ENCODE measurements at places on chromosomes 13 and 19.
A peak's percentile ranks its signal among the peaks of the same experiment; 100 is the strongest.

DNA sequence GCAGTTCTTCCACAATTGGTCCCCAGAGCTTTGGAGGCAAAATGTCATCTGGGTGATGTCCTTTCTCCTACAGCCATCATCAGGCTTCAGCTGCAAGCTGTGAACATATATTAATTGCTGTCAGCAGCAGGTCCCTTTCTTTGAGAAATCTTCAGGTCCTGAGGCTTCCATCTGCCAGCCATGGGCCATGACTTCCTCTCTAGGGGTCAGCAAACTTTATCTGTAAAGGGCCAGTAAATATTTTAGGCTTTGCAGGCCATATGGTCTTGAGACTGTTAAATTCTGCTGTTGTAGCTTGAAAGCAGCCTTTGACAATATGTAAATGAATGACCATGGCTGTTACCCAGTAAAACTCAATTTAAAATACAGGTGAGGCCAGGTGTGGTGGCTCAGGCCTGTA is 27.1 kb downstream of the SERP2 start:
- no peak for DNase-seq

GRCh38 chr19:51552996-51553725 is 17.9 kb upstream of the ZNF175 start:
- DNase-seq: peak; percentile 74

- no peak for DNase-seq
Observed at GRCh38 chr13:99078017-99078771, 100.3 kb upstream of the DOCK9 start.

DNA sequence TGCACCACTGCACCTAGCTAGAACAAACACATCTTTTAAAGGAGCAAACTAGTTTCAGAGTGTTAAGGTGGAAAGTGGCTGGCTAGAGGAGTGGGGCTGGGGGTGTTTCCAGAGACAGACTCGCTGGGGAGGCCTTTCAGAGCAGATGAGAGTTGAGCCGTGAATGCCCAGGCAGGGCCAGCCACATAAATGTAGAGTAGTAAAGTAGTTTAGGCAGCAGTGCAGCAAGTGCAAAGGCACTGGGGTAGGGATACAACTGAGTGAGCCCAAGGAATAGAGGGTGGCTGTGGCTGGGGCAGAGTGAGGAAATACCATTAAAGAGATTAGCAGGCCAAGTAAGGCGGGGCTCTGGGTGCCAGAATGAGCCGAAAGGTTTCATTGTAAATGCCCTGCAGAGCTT is 72.0 kb downstream of the ALOX5AP start:
- no peak for DNase-seq

DNA sequence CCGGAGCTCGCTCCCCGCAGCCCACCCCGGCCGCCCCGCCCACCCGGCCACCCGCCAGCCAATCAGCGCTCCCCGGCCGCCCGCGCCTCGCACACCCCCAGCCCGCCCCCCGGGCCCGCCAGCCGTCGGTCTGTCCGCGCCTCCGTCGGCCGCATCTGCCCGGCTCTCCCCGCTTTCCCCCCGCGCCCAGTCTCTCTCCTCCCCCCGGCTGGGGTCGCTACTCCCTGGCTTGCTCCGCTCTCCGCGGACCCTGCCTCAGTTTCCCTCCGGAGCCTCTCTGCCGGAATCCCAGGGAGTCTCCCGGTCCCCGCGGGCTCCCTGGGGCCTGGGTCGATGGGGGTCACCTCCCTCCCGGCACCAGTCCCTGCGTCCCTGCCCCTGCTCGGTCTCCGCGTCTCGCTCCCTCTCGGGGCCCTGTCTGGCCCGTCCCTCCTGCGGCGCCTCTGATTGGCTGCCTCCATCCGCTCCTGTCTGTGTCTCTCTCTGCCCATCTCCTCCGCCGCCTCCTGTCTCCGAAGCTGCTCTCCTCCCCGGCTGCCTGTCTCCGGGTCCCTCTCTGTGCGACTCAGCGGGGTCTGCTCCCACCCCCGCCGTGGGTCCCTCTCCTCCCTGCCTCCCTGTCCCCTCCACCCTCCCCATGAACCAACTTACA is 484 bp downstream of the IL11 start:
- DNase-seq: no peak

DNA sequence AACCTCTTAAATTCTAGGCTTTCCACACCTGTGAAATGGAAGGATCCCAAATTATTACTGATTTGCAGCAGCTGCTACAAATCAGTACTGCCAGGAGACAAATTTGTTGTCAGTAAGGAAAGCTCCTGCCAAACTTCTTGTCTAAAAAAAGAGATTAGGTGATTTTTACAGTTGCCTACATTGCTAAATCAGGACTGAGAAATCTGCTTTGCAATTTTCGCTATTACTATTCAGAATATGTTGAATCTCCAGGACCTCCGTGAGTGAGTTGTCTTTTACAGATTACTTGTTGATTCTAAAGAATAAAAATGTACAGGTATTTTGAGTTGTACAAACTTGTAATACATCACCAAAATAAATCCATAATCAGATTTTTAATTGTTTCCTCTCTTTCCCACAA is 1815.9 kb downstream of the PCDH9 start:
- no peak for DNase-seq

- no peak for DNase-seq
Observed at GRCh38 chr19:5138606-5139582, 170.0 kb downstream of the KDM4B start.

DNA sequence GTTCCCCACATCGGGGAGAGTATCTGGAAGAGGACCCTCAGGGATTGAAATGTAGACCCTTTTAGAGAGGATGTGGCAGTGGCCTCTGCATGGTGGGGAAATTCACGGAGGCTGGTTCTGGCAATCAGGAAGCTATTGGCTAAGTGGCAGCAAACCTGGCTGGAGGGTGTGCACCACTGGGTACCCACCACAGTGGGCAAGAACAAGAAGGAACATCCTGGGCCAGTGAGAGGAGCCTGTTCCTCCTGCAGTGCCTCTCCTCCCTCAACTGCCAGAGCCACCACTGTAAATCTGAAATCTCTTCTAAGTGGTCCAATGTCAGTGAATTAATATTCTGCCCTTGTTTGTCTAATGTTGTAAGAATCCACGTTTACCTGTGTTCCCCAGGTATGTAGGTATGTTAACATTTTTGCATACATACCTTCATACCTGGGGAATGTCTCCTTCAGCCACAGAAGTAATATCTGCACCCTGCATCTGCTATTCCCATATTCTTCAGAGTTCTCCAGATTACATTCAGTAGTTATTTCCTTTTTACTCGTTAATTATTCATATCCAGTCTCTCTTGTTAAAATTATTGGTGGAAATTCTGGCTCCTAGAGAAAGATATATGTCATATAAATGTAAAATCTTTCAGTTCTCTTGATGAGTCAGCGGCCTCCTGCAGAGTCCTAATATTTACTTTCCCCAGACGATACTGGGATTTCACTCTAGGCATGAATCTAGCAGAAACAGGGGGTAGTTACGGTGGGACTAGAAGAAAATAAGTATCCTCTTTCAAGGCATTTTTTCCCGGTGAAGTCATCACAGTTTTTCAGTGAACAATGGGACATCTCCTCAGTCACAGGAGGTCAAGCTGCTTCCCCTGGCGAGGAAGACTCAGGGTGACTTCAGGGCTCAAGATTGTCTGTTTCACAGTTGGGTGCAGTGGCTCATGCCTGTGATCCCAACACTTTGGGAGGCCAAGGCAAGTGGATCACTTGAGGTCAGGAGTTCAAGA is 148.3 kb downstream of the MYO16 start:
- no peak for DNase-seq

DNA sequence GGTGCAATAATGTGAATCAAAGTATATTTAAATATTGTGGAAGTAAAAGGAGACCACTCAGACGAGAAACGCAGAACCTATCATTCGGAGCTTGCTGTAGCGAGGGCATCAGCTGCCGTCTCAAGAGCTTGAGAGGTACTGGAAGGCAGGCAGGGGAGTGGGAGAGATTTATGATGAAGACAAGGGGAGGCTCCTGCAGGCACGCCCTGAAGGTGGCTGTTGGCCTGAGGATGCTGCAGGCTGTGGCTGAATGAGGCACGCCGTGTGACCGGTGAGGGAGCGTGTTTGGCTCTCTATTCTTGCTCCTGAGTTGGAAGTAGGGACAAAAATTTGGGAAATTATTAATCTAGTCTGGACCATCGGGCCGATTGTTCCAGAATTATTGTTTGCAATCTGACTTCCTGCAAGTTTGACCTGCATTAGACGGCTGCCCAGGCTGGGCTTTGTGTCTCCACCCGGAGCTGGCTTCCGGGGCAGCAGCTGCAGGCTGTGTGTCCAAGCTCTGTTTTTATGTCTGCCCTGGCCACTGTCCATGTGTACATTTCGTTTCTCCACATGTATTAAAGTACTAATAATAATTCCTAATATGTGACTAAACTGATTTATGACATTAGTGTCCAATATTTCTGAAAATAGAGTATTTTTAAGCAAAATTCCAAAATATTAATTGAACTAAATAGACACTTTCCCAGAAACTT is 91.1 kb upstream of the ANKRD10 start:
- no peak for DNase-seq

DNA sequence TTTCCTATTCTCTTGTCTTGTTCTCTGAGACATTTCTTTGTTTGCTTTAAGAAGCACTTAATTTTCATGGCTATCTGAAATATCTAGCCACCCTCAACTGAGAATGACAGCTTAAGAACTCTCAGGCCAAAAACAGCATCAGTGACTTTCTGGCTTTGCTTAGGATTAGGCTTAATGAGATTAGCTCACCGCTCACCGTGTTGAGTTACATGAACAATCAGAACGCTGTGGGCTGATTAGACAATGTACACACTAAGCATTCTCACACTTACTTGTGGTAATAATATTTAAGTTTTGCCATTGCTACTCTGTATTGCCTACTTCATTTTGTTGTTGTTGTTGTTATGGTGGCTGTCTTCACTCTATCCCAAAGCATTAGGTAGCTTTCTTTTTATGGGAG is 1283.6 kb downstream of the UQCRFS1 start:
- no peak for DNase-seq

DNA sequence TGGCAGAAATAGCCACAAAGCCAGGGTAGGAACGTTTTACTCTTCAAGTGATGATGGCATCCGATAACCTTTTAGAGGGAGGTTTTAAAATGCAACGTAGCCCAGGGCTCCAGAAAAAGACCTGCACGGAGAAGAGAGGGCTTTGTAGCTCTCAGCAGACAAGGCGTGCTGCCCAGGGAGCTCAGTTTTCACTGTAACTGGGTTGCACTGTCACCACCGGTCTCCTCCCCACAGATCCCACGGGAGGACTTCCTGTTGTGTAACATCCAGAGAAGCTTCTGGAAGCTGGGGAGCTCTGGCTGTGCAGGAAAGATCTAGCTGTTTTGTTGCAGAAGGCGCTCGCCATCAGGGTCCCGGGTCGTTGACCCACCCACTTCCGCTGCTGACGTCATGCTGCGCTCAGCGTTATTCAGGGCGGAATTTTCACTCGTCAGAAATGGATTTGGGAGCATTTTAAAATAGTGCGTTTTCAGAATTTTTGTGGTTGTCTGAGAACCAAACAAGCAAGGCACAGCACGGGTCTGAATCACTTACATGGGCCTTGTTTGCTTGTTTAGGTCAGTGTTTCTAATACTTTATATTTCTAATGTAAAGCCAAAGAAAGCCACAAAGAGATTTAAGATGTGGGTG is 50.8 kb downstream of the ATP11A start:
- DNase-seq: no peak

- DNase-seq: no peak
Observed at GRCh38 chr13:51643105-51643881, 59.0 kb downstream of the WDFY2 start.

DNA sequence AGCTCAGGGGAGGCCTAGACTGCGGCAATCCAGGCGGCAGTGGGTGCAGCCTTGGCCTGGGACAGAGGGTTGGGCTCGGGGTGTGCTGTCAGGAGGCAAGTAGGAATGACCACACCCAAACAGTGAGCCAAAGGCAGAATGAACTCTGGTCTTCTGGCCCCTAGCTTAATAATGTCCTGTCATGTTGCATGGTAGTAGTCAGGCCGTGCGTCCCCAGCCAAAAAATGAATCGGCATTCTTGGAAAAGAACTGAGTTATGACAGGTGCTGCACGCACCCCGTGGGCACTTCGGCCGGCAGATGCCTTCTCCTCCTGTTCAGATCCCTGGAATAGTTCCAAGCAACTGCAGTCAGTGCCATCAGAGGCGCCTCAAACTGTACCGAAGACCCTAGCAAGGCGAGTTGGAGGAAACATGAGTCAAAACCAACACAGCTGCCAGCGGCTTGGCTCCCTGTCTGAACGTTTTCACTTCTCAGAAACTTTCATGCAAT is 55.9 kb downstream of the ATP7B start:
- peak; percentile 14 for DNase-seq

GRCh38 chr13:49827891-49828290 is 35.4 kb upstream of the KPNA3 start:
- no peak for DNase-seq

DNA sequence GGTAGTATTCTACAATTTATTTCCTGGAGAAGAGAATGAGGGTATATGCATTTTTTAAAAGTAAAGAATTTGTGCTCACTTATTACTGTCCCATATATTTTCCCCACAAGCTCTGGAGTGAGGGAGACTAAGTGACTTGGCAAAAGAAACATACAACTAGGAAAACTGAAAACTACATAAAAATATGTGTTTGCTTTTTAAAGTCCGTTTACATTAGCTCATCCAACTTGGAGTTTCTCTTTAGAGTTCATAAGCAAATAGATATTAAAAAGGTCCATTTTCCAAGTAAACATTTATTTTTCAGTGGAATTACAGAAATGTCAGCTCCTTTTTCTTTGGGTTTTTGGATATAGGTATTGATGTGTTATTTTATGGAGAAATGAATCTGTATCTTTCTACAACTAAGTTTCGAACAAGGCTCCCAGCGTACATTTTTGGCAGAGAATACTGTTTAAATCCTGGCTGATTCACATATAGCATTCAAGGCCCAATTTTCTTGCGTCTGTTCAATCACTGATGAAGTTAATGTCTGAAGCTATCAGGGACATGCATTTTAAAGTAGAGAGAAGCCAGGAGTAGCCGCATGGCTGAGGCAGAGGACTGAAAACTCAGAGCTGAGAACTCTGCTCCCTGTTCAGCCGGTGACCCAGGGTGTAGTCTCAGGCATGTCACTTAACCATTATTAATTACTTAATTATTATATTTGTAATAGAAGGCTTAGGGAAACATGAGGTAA is 729.4 kb downstream of the EFNB2 start:
- DNase-seq: no peak

DNA sequence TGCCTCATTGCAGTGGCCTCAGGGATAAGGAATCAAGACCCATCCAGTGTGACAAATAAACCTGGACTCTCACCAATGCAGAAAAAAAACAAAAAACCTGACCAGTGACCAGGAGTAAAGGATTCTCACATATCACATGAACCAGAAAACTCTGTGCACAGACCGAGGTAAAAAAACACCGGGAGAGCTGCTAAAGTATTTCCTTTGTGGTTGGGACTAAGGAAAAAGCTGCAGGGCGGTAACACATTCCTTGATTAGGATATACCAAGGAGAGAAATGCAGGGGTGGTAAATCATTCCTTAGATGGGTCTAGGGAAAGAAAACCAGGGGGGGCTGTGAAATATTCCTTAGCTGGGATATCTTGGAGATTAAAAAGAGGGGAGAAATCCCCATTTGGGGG is 64.8 kb upstream of the ZNF85 start:
- no peak for DNase-seq

All from right renal pelvis (tissue), 4 donors.